8988T (cell line): ENCODE measurements at places on chromosomes 5 and 9.

DNA sequence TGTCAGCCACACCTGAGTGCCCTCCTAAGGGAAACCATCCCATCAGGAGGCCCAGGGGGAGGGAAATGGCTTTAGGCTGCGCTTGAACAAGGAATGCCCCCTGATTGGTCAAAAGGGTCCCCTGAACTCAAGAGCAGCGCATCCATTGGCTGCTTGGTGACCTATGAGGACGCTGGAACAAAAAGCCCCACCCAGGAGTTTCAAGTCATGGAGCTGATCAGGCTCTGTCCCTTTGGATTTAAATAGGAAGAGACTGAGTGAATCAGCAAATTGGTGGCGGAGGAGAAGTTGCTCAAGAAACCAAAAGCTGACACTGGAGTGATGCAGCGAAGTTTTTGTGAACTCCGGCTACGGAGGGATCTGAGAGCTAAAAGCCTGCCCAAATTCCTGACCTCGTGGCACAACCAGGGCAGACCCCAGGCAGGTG lies 66.7 kb downstream of the SMIM23 start:
- DNase-seq, result no peak

DNA sequence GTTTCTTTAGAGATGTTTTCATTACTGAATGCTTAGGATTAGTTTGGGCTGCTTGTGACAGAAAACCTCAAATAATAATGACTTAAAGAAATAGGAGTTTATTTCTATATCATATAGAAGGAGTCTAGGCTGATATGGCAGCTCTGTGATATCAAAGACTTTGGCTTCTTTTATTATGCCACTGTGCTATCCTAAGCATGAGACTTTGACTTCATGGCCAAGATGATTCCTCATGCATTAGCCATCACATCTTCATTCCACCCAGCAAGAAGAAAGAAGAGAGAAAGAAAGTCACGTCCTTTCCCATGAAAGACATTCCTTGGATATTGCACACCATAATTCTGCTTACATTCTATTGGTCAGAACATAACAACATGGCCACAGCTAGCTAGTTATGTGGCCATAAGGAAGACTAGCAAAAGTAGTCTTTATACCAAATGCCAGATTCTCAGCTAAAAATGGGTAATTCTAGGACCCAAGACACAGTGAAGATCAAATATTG lies 76.2 kb downstream of the DAPK1 start:
- no peak for DNase-seq

DNA sequence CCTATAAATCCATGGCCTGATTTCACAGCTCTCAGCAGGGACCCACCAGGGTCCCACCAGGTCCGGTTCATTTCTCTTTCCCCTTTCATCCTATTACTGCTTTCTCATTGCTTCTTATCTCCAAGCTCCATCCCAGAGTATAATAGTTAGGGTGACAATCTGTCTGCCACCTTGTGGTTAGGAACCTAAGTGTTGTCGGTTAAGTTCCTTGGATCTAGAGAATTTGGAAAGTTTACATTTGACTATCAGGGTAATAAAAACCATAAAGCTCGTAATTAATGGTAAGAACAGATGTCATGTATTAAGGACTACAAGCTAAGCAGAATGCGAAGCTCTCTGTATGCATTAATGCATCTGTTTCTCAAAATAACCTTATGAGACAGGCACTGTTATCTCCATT lies 259.1 kb downstream of the SH3GL2 start:
- DNase-seq, result no peak

GRCh38 chr5:160397492-160397891 lies 2.4 kb downstream of the FAM200C start:
- DNase-seq, result no peak

GRCh38 chr5:3320317-3320875 lies 275.2 kb upstream of the IRX1 start:
- no peak for DNase-seq

GRCh38 chr5:23026252-23027170 lies 173.4 kb upstream of the CDH12 start:
- no peak for DNase-seq

DNA sequence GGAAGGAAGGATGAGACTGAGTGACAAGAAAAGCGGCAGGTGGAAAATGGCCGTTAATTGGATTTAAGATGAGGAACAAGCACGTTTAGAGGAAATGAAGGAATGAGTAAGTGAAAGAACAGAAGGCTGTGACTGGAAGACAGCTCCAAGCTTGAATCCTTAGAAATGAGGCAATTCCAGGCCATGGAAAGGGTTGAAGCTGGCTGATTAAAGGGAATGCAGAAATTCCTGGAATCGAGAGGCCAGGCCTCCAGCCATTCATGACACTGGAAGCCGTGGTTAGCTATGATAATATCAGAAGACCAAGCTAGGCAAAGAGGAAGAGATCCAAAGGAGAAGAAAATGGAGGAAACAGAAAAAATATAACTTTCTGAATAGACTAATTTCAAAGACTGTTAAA lies 84.2 kb downstream of the ARL15 start:
- no peak for DNase-seq

GRCh38 chr9:133235549-133236222 lies 26.6 kb upstream of the OBP2B start:
- DNase-seq, result no peak

DNA sequence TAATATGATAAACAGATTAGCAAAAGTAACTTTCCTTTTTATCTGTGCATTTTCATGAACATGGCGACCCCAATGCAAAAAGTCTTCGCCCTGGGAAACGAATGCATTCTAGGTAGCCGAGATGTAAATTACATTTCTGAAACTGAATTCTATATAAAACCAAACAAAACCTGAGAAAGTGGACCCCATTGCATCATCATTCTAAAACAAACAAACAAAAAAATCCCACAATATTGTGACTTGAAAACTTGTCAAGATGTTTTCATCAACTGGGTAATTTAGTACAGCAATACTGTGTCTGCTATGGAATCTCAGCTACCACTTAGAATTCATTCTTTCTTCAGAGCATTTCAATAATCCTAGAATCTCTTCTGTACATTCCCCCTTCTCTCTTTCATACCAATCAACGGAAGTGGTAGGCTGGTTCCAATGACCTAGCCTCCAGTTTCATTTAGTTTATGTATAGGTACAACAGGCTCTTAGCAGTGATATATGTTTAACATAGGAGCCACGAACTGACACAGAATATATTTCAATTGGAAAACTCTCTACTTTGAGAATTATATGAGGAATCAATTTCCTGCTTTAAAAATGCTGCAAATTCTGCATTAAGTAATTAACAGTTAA lies 85.6 kb downstream of the FBXW11 start:
- no peak for DNase-seq

DNA sequence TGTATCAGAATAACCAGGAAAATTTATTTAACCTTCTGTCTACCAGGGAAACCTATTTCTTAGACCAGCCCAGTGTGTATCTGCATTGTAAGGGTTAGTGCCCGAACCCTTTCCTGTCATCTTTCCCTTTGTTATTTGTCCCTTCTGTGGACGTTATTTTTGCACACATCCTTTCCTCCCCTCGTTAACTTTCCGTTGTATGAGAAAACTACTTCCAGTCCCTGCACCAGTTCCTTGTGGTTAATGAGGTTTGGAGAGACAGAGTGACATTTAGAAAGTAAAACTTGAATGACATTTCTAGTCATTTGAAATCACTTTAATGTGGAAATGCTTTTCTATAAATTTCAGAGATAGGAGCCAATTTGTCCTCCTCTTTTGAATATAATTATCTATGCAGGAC lies 4.3 kb upstream of the IFNB1 start:
- DNase-seq, result no peak

DNA sequence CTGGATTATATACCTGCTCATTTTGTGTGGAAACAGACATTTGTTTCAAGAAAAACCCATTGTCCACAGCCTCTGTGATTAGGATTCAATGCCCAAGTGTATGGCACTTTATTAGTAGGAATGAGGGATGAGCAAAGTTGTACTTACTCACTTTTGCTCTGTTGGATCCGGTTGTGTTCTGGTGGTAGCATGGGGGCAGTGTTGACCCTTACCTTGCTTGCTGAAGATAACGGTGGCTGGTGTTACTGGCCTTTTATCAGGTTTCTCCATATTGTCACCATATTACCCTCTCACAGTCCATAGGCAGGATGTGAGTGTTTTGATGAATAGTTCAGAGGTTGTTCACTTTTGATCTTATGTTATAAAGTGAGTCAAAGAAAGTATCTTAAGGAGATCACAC lies 42.7 kb upstream of the NUDT12 start:
- no peak for DNase-seq

DNA sequence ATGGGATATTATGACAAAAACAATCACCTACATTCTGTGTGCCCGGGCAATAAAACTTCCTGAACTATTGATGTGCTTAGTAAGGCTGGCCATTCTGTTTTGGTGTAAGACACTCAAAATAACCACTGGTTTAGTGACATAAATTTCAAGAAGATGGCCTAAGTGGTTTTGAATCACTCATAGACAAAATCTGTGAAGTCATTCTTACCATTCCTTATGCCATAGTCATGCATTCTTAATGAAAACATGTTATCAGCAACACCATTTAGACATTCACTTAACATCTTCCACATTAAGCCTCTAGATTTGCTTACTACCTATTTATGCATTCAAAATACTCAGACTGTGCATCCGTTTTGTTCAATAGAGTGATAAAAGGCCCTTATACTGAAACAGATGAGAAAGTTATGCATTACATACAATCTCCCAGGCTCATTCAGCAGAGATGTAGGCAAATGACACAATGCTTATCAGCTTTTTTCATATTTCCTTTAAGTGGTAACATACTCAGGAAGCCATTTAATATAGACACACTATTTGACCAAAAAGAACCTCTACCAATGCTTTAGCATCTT lies 848.8 kb upstream of the DMAC1 start:
- no peak for DNase-seq

- DNase-seq, result no peak
Observed at GRCh38 chr9:90556897-90557675, 85.5 kb downstream of the DIRAS2 start.

DNA sequence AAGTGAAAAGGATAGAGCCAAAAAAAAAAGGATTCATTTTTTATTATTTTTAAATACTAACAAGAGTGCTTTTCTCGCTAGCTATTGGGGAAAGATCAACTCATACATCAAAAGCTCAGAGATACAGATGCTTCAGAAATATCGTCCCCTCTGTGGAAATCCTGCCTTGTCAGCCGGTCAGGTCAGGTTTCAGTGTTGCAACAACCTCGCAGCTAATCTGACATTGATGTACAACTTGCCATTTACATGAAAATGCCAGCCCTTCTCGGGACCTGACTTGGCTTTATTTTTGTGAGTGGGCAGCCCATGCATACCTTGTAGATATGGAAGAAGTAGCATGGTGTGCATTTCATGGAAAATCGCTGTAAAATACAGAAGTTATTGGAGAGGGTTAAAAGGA lies 358.8 kb upstream of the ADAMTS16 start:
- DNase-seq, result no peak

- DNase-seq, result no peak
Observed at GRCh38 chr5:5154733-5155132, 14.6 kb downstream of the ADAMTS16 start.

GRCh38 chr5:140590861-140591260 lies 26.2 kb downstream of the SLC35A4 start:
- no peak for DNase-seq

- DNase-seq, result no peak
Observed at GRCh38 chr9:133842174-133842573, 104.0 kb upstream of the SARDH start.

DNA sequence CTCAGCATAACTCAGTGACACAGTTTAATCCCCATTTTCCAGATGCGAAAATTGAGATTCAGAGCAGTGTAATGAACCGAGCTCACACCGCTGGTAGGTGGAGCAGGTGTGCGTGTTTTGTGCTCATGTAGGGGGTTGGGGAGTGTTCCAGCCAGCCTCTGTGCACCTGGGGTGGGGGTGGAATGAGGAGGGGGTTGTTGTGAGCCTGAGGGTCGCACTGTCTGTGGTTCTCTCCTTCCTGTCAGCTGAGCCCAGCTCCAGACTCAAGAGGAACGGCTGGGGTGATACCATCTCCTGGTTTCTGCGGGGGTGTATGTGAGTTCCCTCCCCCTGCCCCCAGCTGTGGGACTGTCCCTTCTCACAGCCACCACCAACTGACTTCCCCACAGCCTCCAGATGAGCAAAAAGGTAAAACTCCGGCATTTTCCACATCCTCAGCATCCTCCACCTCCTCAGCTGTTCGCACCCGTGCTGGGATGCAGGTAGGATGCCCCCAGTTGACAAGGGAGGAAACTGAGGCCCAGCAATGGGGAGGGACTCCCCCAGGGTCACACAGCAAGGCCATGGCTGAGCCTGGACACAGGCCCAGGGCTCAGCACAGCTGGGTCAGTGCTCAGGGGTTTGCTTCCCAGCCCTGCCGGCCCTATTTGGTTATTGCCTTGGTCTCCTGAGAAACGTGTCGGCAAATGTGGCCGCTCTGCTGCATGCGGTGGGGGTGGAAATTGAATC lies 2.1 kb downstream of the SH2D3C start:
- no peak for DNase-seq

DNA sequence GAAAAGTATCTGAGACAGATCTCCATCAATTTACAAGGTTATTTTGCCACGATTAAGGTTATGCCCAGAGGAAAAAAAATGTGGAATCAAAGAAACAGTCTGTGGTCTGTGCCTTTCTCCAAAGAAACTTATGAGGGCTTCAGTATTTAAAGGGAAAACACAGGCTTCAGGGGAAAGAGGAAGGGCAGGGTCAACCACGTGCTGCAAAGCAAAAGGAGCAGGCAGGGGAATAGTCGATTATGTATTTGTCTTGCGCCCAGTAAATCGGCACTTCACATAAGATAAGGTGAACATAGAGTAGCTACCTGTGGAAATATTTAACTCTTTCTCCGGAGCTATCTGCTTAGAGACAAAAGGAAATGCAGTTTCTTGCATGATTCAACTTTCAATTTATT lies 343.7 kb downstream of the RAB3C start:
- no peak for DNase-seq

DNA sequence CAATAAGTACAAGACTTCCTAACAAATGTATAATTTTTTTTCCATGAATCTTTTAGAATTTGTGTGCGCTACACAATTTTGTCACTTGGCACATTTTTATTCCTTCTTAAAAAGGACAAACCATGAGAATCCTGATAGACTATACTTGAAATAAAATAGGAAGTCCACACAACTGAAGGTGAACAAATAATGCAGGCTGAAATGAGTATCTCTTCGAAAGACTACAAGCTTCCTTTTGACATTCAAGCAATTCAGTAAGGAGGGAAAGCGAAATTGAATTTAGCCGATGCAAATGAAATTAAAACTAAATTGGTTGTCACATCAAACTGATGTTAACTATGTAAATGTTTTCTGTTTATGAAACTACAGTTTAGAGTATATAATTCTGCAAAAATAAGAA lies 374.4 kb upstream of the CCNH start:
- no peak for DNase-seq

- DNase-seq, result no peak
Observed at GRCh38 chr5:72106817-72107130, 501 bp upstream of the MAP1B start.

- no peak for DNase-seq
Observed at GRCh38 chr9:133107245-133107722, 13.8 kb downstream of the RALGDS start.

GRCh38 chr9:99449726-99450125 lies 227.6 kb downstream of the SEC61B start:
- no peak for DNase-seq
